Stimulated activated CD4-positive, alpha-beta T cell treated with anti-CD3 and anti-CD28 coated beads, Interleukin-15, amount 100 ng/mL, for 48 hours (primary cell): ENCODE measurements at places on chromosomes 3 and 15.

DNA sequence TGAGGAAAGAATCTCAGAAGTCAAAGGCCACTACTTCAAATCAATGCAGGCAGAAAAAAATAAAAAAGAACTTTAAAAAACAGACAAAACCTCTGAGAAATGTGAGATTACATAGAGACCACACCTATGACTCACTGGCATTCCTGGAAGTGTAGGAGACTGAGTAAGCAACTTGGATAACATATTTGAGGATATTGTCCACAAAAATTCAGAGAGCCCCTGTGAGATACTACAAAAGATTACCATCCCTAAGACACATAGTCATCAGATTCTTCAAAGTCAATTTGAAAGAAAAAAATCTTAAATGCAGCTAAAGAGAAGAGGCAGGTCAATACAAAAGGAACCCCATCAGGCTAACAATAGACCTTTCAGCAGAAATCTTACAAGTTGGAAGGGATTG, 887.3 kb downstream of the NTRK3 start:
- no peak for DNase-seq

DNA sequence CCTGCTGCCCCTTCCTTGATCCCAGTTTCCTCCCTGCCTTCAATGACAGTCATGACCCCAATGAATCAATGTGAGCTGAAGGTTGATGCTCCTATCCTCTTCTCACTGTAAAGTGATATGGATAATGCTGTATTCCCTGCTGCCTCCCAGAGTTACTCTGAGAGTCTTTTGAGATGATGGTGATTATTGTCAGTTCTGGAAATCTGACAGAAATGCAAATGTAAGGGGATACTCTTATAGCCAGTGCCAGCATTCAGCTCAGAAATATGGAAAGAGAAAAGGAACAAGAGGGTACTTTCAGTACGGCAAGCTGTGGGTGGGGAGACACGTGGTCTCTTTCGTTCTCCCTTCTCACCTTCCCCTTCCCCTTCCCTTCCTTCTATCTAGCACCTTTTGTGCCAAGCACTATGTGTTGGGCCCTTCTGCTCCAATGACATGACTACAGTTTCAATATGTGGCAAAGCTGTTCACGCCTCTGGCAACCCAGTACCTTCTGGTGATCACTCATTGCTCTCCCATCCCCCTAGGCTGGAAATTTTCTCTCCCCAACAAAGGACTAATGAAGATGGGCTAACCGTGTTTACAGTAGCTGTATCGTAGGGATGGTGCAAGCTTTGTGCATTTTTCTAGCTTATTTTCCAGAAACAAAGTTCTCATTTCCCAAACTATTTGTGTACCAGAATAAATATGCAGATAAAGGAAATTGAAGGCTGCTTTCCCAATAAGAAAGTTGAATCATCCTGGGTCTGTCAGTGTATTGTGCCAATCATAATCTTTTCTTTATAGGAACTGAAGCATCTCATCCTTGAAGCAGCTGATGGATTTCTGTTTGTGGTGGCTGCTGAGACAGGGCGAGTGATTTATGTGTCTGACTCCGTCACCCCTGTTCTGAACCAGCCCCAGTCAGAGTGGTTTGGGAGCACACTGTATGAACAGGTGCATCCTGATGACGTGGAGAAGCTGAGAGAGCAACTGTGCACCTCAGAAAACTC, 70.3 kb downstream of the ARNT2 start:
- no peak for DNase-seq

DNA sequence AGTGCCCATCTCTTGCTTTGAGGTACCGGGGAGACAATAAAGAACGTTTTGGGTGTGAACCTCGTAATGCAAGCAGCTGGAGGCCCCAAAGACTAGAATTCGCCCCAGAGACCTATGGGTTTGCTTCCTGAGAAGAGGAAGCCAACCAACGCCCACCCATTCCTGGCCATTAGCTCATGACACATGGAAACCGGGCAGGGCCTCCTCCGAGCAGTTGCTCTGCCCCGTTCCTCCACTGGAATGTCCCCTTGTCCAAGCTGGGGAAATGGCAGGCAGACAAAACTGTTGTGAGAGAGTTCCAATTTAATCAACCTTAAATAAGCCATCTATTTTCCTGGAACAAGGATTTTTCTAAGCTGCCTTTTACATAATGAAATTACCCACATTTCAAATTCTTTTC, 250.9 kb upstream of the IGF1R start:
- no peak for DNase-seq

DNA sequence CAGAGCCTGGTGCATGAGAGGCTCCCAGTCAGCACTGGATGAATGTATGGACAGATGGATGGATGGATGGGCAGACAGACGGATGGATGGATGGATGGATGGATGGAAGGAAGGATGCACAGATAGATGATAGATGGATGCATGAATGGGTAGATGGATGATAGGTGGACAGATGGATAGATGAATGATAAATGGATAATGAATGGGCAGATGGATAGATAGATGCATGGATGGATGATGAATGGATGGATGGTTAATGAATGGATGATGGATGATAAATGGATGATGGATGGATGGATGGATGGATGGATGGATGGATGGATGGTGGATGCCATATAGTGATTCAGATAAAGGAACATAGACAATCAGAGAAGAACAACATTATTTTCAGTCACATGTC, 71.0 kb downstream of the SLC6A11 start:
- DNase-seq, result no peak

DNA sequence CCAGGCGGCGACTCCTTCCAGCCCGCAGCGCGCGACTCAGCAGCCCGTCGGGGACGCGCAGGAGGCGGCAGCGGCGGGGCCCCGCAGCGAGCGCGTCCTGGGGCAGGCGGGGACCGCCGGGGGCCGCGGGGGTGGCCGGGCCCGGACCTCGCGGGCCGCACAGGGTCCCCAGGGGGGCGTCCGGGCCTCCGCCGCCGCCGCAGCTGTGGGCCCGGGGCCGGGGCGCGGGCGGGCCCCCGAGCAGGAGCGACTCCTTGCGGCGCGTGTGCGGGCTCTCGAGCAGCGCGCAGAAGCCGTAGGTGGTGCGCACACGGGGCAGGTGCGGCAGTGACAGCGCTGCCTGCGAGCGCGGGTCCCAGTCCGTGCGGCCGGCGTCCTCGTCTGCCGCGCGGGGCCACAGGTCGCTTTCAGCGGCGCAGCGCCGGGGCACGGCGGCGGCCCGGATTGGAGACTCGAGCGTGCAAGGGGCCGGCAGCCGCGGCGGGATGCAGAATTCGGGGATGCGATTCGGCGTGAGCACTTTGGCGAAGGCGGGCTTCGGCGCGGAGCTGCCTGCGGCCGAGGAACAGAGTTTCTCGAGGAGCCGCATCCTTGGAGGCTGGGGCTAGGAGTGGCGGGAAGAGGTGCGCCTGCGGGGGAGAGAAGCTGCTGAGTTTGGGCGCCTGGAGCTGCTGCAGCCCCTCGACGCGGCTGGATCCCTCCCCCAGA, 535 bp downstream of the C2CD4B start:
- no peak for DNase-seq

DNA sequence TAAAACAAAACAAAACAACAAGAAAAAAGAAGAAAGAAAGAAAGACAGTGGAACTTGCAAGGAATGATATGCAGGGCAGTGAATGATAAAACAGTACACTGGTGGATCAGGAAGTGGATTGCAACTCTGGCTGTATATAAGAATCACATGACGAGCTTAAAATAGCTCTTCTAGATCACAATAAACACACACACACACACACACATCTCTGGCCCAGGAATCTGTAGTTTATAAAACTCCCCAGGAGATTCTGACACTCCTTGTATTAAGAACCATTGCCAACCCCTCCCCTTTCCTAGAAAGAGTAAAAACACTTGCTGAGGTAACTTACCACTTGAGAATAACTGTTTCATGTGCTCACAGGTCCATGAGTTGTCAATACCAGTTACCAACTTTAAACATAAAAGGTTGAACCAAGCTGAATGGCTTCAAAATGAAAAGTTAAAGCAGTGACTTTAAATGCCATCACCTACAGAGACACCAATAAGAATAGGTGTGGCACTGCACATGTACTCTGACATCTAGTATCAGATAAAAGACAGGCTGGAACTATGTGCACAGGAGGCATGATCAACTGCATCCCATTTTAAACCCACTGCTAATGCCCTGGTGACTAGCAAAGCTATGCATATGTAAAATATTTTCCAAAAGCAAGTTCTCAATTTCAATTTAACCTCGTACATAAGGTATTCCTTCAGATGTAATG, 3.9 kb downstream of the CPOX start:
- no peak for DNase-seq

- DNase-seq, result no peak
These were observed at the start of gene ADAMTSL3 for GRCh38 chr15:83653639-83654378. Gene ADAMTSL3 (plus strand): TSS chr15:83654123. CDS start chr15:83655762, 1,639 bp downstream.

DNA sequence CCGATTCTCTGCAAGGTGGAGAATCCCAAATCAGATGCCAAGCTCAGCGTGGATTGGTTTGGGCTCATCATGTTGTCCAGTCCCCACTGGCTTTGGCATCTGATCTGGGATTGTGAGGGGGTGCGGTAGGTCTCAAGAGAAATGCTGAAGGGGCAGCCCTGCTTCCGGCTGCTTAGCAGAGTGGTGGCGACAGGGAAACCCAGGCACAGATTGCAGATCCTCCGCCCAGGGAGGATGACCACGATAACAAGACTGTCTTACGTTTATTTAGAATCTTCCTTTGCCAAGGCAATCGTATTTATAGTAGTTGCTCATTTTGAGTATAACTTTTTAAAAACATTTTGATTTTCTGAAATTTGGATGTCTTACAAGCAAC, 61.1 kb downstream of the SLC12A8 start:
- DNase-seq, result no peak

GRCh38 chr3:43908456-43908855, 217.7 kb downstream of the ABHD5 start:
- no peak for DNase-seq

- DNase-seq, result no peak
These were observed 152.9 kb upstream of the SOX2 start for GRCh38 chr3:181558870-181559269.

- DNase-seq, result no peak
These were observed 315.0 kb downstream of the OCA2 start for GRCh38 chr15:27784107-27784506.

GRCh38 chr3:193490580-193490979, 64.1 kb downstream of the ATP13A4 start:
- DNase-seq, result no peak

GRCh38 chr3:81734742-81735141, 26.7 kb downstream of the GBE1 start:
- no peak for DNase-seq

GRCh38 chr15:64897345-64897985, 14.2 kb upstream of the ANKDD1A start:
- no peak for DNase-seq

DNA sequence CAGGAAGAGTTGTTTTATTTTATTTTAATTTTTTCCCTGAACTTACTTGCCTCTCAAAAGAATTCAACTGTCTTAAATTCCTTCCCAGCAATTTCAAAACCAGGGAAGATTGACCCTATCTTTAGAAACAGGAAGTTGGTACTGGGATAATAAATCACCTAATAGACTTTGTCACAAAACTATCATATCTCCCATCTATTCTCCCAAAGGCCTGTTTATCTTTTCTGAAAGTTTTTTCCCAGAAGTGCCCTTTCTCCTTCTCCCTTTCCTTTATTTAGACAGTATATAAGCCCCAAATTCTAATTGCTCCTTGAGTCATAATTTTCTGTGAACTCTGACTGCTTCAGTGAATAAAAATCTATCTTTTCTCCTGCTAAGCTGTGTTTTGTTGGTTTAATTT, 2.9 kb upstream of the RNF7 start:
- no peak for DNase-seq

DNA sequence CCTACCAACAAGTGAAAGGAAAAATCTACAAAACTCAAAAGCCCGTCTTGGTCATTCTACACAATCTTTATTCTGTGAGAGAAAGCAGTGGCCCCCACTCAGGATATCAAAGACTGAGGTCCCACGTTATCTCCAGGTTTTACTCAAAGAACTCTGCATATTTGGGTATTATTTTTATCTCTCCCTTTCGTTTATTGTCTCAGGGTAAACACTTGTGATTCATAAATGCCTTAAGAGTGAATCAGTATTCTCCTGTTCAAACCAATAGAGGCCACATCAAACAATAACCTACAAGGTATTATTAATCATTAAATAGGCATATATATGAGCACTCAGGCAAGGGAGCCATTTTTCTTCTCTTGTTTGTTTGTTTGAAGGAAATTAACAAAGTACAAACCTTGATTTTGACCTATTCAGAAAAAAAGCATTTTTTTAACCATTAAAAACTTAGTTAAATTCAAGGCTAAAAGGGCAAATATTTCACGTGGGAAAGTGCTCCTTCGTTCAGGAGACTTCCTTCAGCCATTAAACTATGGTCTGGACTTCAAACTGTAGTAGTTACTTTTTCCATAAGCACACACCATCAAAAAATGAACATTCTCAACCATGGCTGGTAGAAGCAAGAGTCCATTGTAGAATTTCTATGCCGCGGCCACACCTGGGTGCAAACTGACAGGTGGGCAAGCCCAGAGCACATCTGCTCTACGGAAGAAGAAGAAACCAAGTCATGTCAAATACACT, 13.9 kb upstream of the HES1 start:
- DNase-seq, result no peak

- DNase-seq, result no peak
These were observed 387.8 kb downstream of the SHQ1 start for GRCh38 chr3:72460205-72461174.

- no peak for DNase-seq
These were observed 350.1 kb downstream of the NTRK3 start for GRCh38 chr15:87906444-87906843.

- DNase-seq, result no peak
These were observed 6.9 kb downstream of the TNIK start for GRCh38 chr3:171453180-171453886.

GRCh38 chr15:40266828-40267304, 16.0 kb downstream of the ANKRD63 start:
- no peak for DNase-seq

- DNase-seq, result no peak
These were observed 34.1 kb downstream of the WHAMM start for GRCh38 chr15:82843566-82843965.

DNA sequence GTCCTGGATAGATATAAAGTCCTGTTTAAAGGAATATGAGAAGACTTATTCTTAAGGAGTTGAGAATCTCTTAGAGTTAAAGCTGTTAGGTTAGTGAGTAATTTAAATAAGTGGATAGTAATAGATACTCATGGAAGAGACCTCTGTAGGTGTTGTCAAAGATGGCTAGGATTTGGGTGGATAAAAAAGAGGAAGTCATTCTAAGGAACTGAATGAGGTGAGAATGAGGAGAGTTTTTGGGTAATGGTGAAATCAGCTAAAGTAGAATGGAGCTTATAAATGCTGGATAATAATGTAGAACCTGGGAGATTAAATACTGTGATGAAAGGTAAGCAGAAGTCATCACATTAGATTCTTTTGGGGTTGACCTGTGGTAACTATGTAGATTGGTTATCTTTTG, 8.1 kb downstream of the ARIH1 start:
- DNase-seq, result no peak

DNA sequence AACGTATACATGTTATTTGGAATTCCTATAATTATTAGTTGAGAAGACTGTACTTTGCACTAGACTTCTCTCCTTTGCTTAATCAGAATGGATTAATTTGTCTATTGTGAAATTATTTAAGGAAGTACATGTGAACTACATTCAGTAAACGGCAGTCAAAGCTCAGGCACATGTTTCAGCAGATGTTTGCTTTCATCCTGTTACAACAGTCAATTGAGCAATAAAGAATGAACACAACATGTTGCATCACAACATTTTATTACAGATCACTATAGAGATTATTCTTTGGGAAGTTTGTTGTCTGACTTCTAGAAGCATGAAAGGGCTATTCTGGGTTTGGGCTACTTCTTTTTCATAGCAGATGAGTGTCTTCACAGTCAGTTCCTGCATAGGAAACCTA, 39.2 kb downstream of the RAB27A start:
- DNase-seq, result no peak
